ENCODE measurements at places on chromosomes 11 and 22. TPM values are rescaled to one million over a fixed set of nuclear protein-coding genes. Genes with fewer than 3 reads are reported as not detected.

The DGCR6 gene
- total RNA-seq, result 12.3 TPM

The CD248 gene
- 1.1 TPM for total RNA-seq

GRCh38 chr11:13786688-13787087 is 118.2 kb downstream of the FAR1 start:
- no peak for DNase-seq

GRCh38 chr11:47553406-47553743 is 443 bp upstream of the CELF1 start:
- no peak for DNase-seq

The IL18 gene
- 2.0 TPM for total RNA-seq

- DNase-seq, result no peak
Measured at GRCh38 chr22:37162221-37163095, 12.7 kb upstream of the IL2RB start.

DNA sequence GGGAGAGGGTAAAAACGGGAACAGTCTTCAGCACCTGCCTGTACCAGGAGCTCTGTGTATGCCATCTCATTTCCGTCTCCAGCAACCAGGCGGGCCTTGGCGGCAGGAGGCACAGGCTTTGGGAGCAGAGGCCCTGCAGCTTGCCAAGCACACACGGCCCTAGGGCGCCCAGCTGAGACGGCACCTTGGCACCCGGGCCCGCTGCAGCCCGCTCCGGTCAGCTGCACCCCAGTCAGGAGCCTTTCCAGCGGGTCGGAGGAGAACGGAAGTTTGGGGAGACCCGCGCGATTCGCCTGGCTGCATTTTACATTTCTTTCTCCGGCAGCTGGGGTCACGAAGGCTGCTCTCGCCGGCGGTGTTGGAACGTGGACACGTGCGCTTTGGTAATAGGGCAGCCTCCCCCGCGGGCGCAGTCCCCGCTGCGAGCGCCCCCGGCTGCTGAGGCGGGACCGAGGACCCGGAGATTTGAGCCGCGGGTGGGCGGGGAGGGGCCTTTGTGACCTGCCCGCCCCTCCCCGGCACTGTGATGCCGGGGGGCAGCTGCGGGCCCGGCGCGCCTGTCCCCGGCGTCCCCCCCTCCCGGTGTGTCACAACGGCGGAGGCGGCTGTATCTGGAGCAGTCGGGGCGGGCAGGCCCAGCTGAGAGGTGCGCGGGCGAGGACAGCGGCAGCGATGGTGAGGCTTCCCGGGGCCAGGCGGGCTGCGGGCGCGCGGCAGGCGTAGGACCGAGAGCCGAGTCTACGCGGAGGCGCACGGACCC is at the start of gene TUBA8:
Gene TUBA8 (plus strand): TSS at position 616 of the 760 bp plus-strand sequence. CDS start 57 bp downstream, at position 673.
- DNase-seq, result peak; percentile 54

DNA sequence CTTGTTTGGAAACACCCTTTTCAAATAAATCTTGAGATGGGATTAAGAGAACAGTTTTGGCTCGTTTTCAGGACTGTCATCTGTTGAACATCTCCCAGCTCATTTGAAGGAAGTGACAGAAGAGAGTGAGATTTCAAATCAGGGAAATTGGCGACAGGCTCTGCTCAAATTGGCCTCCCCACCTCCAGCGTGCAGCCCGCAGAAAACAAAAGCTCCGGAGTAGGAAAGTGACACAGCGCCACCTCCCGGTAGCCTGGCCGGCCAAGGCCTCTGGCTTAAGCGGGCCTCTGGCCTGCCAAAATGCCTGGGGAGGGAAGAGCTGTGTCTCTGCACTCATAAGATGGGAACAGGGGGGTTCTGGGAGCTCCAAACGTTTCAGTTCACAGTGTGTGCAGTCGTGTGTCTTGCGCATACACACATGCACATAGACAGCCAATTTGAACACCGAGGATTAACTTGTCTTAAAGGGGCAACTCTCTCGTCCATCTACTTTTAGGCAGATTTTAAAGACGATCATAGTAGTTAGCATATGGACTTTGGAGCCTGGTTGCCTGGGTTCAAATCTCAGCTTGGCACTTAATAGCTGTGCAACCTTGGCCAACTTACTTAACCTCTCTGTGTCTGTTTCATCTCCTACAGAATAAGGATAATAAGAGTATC is 132.7 kb upstream of the RCN1 start:
- peak; percentile 21 for DNase-seq

The OR10D3 gene
- not detected for total RNA-seq

The POLD3 gene
- 14.5 TPM for total RNA-seq

The MIAT gene
- 221 TPM for total RNA-seq

DNA sequence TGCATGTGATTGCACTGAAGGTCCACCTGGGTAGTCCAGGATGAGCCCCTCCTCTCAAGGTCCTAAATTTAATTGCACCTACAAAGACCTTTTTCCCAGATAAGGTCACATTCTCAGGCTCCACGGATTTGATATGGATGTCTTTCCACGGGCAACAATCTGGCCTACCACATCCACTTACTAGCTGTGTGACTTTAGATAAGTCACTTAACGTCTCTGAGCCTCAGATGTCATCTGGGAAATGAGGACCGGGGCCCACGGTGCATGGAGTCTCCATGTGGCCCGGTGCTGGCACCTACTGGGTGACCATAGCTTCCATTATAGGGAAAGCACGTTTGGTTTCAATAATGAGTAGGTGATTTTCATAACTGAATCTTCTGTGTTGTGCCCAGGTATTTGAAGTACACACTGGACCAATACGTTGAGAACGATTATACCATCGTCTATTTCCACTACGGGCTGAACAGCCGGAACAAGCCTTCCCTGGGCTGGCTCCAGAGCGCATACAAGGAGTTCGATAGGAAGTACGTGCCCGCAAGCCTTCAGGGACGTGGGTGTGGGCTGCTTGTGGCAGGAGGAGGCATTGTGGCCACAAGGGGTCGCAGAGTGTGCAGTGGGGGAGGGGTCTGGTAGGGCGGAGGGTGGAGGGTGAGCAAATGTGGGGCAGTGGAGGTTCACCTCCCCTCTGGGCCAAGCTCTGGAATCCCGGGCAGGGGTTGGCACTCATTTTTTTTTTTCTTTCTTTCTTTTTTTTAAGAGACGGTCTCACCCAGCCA is 55.7 kb downstream of the ARHGAP8 start:
- DNase-seq, result no peak

DNA sequence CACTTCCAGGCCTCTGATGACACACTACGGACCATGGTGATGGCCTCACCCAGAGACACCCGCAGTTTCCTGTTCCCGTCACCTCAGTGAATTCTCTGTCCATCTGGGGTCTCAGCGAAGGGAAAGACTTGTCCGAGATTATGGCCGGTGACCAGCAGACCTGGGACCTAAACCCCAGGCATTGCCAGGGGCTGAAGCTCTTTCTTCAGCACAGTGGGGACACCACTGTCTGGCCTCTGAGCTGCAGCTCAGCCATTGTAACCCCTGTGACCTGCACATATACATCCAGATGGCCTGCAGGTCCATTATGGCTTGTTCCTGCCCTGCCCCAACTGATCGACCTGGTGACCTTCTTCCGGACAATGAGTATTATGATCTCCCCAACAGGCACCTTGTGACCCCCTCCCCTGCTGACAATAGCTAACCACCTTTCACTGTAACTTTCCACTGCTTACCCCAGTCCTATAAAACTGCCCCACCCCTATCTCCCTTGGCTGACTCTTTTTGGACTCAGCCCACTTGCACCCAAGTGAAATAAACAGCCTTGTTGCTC is 22.3 kb downstream of the CBX7 start:
- DNase-seq, result no peak

- no peak for DNase-seq
Measured at GRCh38 chr11:12516387-12517105, 139.2 kb downstream of the PARVA start.

DNA sequence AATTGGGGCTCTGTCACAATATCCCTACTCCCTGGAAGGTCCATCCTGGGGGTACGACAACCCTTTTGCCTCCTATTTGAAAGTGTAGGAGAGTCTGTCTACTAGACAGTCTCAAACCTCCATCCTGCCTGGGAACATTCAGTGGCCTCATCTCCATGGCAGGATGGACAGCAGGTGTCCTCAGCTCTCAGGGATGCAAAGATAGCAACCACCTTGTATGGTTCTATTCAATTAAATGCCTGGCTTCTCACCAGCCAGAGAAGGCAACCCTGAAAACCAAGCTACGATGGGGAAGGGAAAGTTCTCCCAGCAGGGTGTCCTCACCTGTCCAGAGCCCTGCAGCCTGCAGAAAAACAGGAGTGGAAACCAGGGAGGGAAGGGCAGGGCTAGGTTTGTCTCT is 164.9 kb downstream of the MIAT start:
- no peak for DNase-seq

- DNase-seq, result no peak
Measured at GRCh38 chr22:25386538-25386884, 167.1 kb downstream of the CRYBB2 start.

GRCh38 chr22:45490836-45491235 is 11.8 kb upstream of the FBLN1 start:
- DNase-seq, result no peak

DNA sequence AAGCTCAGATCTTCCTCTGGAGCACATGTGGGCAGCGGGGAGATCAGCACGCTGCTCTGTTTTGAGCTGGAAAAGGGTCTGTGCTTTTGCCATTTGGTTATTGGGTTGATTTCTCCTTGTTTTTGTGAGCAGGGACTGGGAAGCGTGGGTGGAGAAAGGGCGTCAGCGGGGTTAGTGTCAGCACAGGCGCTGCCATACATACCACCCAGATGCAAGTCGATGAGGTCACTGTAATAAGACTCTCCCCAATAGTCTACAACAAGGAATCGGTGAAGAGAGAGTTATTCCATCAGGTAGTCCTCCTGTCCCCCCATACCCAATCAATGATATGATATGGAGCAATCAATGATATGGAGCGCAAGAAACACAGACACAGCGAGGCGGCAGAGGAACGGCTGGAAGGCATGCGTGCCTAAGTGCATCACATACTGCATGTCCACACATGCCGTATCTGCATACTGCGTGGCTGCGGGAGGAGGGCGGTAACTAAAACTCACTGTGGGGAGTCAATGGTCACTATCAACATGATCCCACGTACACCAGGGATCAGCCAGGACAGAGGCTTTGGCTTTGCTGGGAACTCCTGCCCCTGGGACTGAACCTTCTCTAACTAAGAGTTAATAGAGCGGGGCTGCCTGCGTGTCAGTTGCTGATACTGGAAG is 29.5 kb upstream of the BID start:
- DNase-seq, result no peak

- DNase-seq, result peak; percentile 50
Measured at GRCh38 chr11:795634-796564, 2.2 kb downstream of the SLC25A22 start.

All from occipital lobe (tissue), 3 donors.